ENCODE measurements at places on chromosomes 5 and 9. TPM values are rescaled to one million over a fixed set of nuclear protein-coding genes. Genes with fewer than 3 reads are reported as not detected.

DNA sequence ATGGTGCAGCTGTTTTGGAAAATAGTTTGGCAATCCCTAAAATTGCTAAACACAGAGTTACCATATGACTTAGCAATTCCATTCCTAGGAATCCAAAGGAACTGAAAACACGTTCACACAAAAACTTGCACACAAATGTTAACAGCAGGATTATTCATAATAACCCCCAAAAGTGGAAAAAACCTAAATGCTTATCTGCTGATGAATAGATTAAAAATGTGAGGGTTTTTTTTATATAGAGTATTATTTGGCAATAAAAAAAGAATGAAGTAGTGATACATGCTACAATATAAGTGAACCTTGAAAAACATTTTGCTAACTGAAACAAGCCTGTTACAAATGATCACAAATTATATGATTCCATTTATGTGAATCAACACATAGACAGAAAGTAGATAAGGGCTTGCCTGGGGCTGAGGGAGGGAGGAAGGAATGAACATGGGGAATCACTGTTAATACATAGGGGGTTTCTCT lies 45.1 kb upstream of the TRIO start:
- H3K4me1 ChIP-seq = no peaks in the 10 kb centered on the region
- DNase-seq = no peak
- H3K27me3 ChIP-seq = no peaks in the 10 kb centered on the region
- no peaks in the 10 kb centered on the region for H3K36me3 ChIP-seq
- H3K4me3 ChIP-seq = no peak overlapping the region

- peaks cover 15% of the 10 kb centered on the region for H3K4me1 ChIP-seq
- peak overlapping the region; percentile 100 for H3K4me3 ChIP-seq
- H3K27me3 ChIP-seq = no peaks in the 10 kb centered on the region
- DNase-seq = no peak
These were observed 711 bp upstream of the SUB1 start for GRCh38 chr5:32584646-32585045.

GRCh38 chr5:128353441-128354107 lies 184.5 kb downstream of the FBN2 start:
- no peak overlapping the region for H3K4me3 ChIP-seq
- H3K27ac ChIP-seq = no peak overlapping the region
- H3K27me3 ChIP-seq = no peaks in the 10 kb centered on the region
- no peaks in the 10 kb centered on the region for H3K4me1 ChIP-seq
- H3K36me3 ChIP-seq = no peaks in the 10 kb centered on the region

- H3K36me3 ChIP-seq = no peaks in the 10 kb centered on the region
- H3K4me3 ChIP-seq = no peak overlapping the region
- DNase-seq = peak; percentile 2
These were observed 5.1 kb downstream of the MED10 start for GRCh38 chr5:6373081-6373846.

- no peaks in the 10 kb centered on the region for H3K36me3 ChIP-seq
- H3K4me1 ChIP-seq = no peaks in the 10 kb centered on the region
- H3K27me3 ChIP-seq = no peaks in the 10 kb centered on the region
These were observed 19.7 kb downstream of the SVEP1 start for GRCh38 chr9:110559869-110560268.

GRCh38 chr5:644971-645370 lies 32.8 kb downstream of the CEP72 start:
- no peak overlapping the region for H3K27ac ChIP-seq
- peaks cover 2% of the 10 kb centered on the region for H3K4me1 ChIP-seq
- DNase-seq = no peak
- no peaks in the 10 kb centered on the region for H3K27me3 ChIP-seq
- H3K4me3 ChIP-seq = no peak overlapping the region

- H3K36me3 ChIP-seq = no peaks in the 10 kb centered on the region
- H3K4me3 ChIP-seq = no peak overlapping the region
- no peaks in the 10 kb centered on the region for H3K4me1 ChIP-seq
These were observed 6.6 kb upstream of the FBP2 start for GRCh38 chr9:94600258-94600657.

DNA sequence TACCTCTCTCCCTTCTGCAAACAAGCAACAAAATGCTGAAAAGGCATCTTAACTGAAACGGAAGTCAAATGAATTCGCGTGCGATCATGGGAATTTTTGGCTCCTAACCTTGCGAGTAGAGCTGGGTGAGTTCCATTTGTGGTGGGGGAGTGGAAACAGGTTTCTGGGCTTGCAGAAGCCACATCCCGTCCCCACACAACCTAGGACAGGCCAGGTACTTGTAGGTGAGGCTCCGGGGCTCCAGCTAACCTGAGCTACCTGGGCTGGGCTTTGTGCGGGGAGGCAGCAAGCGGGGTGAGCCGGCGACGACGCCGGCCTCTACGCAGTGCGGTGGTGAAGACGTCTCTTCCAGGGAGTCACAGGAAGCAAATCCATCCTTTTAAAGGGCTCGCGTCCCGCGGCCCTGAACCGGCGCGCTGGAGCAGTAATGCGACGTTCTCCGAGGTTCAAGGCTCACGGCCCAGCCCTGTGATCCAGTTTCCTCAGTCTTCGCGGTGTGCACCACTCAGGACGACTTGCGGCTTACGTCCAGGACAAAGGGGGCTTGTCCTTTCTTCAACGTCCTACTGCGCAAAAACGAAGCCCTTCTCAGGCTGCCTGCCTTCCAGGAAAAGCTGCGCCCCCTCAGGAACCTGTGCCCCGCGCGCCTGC lies 567 bp upstream of the SPIN1 start:
- H3K4me3 ChIP-seq = peak overlapping the region; percentile 88
- no peaks in the 10 kb centered on the region for H3K27me3 ChIP-seq
- peaks cover 22% of the 10 kb centered on the region for H3K4me1 ChIP-seq
- peak overlapping the region; percentile 92 for H3K27ac ChIP-seq
- H3K36me3 ChIP-seq = no peaks in the 10 kb centered on the region
- peak; percentile 72 for DNase-seq

DNA sequence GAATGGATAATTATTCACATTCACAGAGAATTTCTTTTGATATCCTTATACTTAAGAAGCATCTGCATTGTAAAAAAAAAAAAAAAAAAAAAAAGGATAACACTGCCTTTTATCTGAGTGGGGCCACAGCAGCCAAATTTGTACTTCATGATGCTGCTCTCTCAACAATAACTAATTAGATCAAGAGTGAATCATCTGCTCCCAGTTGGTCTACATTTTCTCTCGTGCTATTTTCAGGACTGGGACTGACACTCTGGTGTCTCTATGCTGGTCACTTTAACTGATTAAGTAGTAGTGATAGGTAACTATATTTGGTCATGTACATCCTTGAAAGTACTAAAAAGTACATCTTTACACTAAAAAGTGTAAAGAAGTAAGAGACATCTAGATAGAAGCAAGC lies 90.1 kb downstream of the RFX3 start:
- H3K4me1 ChIP-seq = no peaks in the 10 kb centered on the region
- no peak overlapping the region for H3K4me3 ChIP-seq
- no peaks in the 10 kb centered on the region for H3K36me3 ChIP-seq
- H3K27ac ChIP-seq = no peak overlapping the region

FOXI1 gene
- not detected for total RNA-seq

ABHD17B gene
- total RNA-seq = 42.2 TPM

MYMK gene
- not detected for total RNA-seq

All from testis (tissue), 5 donors.